ENCODE measurements at places on chromosomes 4 and X.

GRCh38 chr4:98446499-98447375 lies 185.6 kb downstream of the RAP1GDS1 start:
- DNase-seq, result no peak

GRCh38 chr4:3634894-3635820 lies 102.9 kb upstream of the LRPAP1 start:
- DNase-seq, result no peak

DNA sequence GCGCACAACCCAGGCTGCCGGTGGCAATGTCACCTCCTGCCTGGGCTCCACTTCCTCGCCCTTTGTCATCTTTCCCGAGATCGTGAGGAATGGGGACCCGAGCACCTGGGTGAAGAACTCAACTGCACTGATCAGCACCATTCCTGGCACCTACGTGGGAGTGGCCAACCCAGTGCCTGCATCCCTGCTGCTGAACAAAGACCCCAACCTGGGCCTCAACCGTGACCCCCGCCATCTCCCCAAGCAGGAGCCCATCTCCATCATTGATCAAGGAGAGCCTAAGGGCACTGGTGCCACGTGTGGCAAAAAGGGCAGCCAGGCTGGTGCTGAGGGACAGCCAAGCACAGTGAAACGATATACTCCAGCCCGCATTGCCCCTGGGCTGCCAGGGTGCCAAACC lies 32.3 kb downstream of the BCORL1 start:
- no peak for DNase-seq

DNA sequence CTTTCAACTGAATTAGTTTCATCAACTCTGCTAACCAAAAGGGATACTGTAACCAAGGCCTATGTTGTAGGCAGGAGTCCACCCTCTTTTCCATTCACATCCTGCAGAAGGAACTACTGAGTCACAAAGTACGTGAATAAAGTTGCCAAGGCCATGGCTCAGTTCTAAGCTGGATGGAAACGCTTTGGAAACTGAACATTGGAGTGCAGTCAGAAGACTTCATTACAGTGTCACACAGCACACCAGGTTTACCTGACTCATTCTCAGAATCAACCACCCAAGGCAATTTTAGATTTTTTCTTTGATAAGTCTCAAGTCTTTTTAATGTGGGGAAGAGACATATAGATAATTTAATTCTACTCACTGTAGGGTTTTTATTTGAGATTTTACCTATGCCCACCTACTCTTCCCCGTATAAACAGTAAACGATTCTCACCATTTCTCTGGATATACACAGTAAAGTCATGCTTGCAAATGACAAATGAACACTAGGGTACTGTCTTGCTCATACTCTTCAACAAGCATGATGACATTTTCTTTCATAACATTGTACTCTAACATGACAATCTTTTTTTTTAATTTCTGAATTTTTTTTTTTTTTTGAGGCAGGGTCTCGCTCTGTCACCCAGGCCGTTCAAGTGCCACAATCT lies 58.9 kb upstream of the RBM47 start:
- DNase-seq, result no peak

GRCh38 chrX:37509349-37509748 lies 62.1 kb upstream of the LANCL3 start:
- DNase-seq, result no peak

DNA sequence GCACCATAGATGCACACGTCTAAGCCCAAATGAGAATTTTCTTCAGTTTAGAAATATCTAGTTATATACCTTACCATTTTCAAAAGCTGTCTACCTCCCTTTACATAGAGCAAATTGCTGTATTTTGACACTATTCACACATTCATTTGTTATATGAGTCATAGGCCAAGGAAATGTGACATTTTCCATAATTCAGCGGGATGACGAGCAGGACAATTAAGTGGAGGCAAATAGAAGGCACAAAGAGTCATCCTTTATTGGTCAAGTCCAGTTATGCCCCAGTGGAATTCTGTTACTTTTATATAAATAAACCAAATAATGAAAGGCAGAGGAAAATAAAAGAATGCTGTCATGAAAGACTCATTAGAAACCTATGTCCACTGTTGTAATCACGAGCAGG lies 27.9 kb downstream of the FGF13 start:
- DNase-seq, result no peak

GRCh38 chr4:33628296-33628695 lies 2616.0 kb downstream of the ARAP2 start:
- no peak for DNase-seq

DNA sequence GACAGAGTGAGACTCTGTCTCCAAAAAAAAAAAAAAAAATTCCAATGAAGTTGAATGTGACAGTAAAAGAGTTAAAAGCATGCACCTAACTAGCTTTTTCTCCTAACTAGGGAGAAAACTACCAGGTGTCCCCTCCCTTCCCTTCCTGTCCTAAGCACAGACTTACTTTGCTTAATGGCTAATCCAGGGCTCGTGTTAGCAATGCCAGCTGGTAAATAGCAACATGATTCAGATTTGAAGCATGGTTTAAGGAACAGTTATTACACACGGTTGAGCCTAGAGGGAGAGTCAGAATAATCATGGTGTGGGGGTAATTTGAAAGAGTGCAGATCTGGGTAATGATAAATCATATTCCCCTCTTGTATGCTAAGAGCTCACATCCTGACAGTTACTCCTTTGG lies 338.3 kb downstream of the STIM2 start:
- DNase-seq, result no peak

DNA sequence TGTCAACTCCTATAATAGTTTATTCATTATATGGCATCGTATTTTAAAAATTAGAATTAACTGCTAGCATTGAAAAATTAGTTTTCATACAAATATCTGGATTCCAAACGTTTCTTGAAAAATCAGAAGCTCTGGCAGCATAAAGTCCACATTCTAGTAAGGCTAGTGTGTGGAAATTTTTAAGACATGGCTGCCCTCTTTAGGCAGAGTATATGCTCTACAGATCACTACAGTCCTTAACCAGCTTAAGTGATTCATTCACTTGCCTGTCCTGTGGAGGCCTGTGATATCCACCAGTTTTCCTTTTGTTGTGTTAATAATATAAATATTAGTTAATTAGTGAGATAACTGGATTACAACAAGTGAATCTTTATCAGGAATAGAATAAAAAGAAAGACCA lies 287.2 kb downstream of the OPHN1 start:
- DNase-seq, result no peak

- no peak for DNase-seq
Observed at GRCh38 chr4:83574247-83574646, 38.3 kb downstream of the GPAT3 start.
